Dorsolateral prefrontal cortex (tissue), 122 donors: ENCODE measurements at places on chromosomes 16 and 17.

DNA sequence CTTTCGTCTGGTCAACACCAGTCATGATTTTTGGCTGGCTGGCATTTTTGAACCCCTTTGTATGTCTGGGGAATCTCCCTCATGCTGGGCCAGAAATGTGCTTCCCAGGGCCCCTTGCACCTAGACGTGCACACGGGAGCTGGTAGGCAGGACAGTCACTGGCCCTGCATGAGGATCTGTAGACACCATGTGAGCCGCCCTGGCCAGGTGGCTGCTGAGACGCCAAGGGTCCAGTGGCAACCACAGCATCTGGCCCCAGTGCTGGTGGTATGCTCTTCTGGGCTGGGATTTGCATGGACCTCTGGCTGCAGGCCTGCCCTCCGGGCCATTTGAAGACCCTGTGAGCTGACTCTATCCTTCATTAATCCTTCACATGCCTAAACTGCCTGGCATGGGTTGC, 67.5 kb downstream of the NT5M start:
- no peak for DNase-seq

DNA sequence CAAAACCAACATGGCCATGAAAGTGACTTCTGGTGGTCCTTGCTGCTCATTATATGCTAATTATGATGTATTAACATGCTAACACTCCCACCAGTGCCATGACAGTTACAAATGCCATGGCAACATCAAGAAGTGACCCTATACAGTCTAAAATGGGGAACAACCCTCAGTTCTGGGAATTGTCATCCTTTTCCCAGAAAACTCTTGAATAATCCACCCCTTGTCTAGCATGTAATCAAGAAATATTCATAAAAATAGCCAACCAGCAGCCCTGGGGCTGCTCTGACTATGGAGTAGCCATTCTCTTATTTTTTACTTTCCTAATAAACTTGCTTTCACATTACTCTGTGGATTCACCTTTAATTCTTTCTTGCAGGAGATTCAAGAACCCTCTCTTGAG, 35.9 kb downstream of the DNAJA2 start:
- no peak for DNase-seq

GRCh38 chr16:66746048-66746447, 5.4 kb downstream of the DYNC1LI2 start:
- no peak for DNase-seq

GRCh38 chr17:41617136-41617535, 4.6 kb upstream of the KRT16 start:
- DNase-seq = no peak

GRCh38 chr17:64345689-64346376, 44.8 kb downstream of the PECAM1 start:
- DNase-seq = no peak

- no peak for DNase-seq
Measured at GRCh38 chr16:2919511-2920255, 8.0 kb downstream of the FLYWCH1 start.

DNA sequence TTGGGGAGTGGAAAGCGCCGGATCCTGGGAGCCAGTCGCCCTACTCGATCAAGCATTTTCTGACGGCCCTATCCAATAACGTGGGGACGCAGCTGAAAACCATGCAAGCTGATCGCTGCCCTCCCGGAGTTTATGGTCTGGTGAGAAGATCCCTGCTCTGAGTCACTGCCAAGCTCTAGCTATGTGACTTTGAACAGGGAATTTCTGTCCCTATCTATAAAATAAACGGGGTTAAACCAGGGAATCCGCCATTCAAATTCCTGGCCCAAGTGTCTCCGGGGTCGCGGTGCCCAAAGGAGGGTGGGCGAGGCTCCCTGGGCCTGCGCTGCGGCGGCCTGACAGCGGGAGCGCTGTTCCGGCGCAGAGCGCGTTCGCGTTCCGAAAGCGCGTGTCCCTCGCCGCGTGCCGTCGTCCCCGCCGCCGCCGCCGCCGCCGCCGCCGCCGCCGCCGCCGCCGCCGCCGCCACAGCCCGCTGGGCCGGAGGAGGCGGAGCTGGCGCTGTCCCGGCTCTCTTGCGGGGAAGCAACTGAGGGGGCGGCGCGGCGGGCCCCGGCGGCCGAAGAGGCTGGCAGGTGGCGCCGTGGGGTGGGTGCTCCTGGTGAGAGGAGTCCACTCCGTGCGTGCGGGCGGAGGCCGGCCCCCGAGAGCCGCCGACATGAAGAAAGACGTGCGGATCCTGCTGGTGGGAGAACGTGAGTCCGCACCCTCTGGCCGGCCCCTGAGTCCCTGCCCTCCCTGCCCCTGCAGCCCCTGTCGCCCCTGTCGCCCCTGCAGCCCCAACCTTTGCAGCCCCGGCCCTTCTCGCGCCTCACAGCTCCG, at the start of gene RHOT1:
Gene RHOT1 (plus strand): TSS at position 465 of the 819 bp plus-strand sequence. CDS start 191 bp downstream, at position 656.
- peak; percentile 62 for DNase-seq

- DNase-seq = peak; percentile 43
Measured at GRCh38 chr16:12089492-12090150, 113.1 kb downstream of the SNX29 start.

GRCh38 chr16:72891291-72892227, 156.4 kb downstream of the ZFHX3 start:
- DNase-seq = no peak

- no peak for DNase-seq
Measured at GRCh38 chr16:63744077-63744874, 1377.6 kb downstream of the CDH11 start.

DNA sequence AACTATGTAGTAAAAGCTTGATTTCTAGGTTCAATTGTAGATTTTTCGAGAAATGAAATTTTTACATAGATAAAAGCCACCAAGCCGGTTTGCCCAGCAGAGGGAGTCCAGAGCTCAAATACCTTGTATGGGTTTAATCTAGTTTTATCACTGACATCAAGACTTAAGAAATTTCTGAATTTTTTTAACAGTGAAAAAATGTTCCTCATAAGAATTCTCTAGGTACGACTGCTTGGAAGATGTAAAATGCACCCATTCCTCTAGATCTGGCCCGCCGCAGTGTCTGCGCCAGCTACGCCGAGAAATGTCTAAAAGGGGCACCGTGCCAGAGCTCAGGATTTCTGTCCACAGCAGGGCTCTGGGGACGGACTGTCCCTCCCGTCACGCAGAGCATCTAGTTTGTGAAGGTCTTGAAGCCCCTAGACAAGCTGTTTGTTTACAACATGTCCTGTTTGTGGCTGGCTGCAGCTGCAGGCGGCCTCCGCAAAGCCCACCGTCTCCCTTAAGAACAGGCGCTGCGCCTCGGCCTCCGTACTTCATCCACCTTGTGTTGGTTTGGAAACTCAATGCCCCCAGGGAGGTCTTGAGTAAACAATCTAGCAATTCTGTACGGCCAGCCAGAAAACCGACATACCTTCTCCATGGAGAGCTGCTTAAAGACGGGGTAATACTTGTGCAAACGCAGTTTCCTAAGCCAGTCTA, 24.8 kb downstream of the MAP1LC3B start:
- DNase-seq = peak; percentile 61

DNA sequence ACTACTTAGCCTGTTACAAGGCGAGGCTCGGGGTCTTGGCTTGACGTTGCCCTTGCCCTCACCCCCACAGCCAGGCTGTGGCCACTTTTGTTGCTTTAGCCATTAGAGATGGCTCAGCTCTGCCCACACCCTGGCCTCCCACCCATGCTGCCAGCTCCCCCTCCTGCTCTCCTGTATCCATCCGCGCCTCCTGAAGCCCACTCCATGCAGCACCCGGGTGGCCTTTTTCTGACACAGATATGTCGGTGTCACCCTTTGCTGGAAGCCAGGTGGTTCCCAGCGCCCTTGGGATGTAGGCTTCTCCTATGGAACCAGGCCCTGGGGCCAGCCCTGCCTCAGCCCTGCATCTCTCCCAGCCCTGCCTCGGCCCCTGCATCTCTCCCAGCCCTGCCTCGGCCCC, 9.7 kb downstream of the TSC2 start:
- no peak for DNase-seq

DNA sequence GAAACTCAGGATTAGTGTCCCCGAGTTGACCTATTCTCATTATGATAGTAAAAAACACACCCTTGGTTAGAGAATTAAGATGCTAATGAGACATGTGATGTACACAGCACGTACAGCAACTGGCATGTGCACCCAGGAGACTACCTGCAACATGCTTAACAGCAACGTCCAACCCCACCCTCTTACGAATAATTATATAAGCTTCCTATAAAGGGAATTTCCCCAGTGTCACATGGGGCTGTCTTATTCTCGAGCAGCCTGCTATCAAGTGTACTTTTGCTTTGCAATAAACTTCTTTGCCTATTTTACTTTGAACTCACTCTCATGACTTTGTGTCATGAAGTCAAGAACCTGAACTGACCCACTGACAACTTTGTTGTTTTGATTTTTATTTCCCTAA, 62.4 kb upstream of the PMFBP1 start:
- DNase-seq = no peak

DNA sequence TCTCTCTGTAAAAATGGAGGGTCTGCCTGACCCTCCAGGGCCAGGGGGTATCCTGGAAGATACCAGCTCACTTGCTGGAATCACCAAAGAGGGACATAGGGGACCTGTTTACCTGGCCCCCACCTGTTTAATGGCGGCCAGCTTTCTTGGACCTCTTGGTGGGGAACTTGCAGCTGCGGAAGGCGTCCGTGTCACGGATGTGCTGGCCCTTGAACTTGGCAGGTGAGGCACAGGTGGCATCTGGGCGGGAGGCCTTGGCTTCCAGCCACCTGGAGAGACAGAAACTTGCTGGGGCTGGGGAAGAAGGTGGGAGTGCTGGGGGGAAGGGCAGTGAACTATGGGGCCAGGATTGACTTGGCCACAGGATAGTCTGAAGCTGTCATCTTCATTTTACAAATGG, 3.5 kb downstream of the CHAD start:
- no peak for DNase-seq
